ENCODE measurements at places on chromosomes 5 and 9. TPM values are rescaled to one million over a fixed set of nuclear protein-coding genes. Genes with fewer than 3 reads are reported as not detected.

The FUT7 gene
- total RNA-seq = not detected

DNA sequence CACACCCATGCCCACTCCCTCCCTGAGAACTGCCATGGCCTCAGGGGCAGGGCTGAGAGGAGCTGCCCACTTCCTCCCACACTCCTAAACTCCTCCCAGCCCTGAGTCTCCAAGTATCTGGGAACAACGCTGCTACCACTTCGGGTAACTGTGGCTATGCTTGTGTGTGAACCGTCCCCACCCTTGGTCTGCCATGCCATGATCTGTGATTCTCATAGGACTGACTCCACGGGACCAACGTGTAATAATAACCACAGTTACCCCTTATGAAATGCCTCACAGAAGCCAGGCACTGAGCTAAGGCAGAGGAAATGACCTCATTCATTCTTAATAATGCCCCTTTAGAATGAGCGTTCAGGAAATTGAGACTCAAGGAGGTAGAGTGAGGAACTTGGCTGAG lies 103.9 kb upstream of the SMIM23 start:
- peak; percentile 22 for DNase-seq

The KCTD16 gene
- 12.6 TPM for total RNA-seq

- DNase-seq = no peak
Observed at GRCh38 chr5:35416217-35416988, 186.1 kb upstream of the PRLR start.

GRCh38 chr9:10525972-10526371 lies 86.8 kb downstream of the PTPRD start:
- no peak for DNase-seq

The CAMK2A gene
- total RNA-seq = 0.09 TPM

DNA sequence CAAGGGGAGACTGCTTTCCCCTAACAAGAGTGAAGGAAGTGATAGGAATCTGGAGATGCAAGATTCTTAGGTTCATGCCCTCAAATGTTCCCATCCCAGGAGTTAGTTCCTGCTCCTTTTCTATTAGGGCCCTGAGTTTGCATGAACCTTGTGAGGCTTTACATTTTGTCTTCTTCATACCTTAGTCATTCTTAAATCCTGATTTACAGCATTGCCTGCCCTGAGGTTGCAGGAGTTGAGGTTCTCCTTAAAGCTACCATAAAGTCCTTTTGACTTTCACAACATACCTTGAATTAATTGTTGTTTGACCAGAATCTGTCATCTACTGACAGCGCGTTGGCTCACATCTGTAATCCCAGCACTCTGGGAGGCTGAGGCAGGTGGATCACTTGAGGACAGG lies 151.5 kb upstream of the ABCA1 start:
- DNase-seq = no peak

The RMND5B gene
- total RNA-seq = 25.8 TPM

The THBS4 gene
- total RNA-seq = 1.5 TPM

The TOR1A gene
- 48.9 TPM for total RNA-seq

DNA sequence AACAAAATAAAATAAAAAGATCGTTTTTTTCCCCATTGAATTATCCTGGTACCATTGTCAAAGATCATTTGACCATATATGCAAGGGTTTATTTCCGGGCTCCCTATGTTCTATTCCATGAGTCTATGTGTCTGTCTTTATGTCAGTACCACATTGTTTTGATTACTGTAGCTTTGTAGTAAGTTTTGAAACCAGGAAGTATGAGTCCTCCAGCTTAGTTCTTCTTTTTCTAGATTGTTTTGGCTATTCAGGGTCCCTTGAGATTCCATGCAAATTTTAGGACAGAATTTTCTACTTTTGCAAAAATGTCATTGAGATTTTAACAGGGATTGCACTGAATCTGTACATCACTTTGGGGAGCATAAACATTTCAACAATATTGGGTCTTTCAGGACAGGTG lies 18.7 kb upstream of the EEIG1 start:
- DNase-seq = no peak

DNA sequence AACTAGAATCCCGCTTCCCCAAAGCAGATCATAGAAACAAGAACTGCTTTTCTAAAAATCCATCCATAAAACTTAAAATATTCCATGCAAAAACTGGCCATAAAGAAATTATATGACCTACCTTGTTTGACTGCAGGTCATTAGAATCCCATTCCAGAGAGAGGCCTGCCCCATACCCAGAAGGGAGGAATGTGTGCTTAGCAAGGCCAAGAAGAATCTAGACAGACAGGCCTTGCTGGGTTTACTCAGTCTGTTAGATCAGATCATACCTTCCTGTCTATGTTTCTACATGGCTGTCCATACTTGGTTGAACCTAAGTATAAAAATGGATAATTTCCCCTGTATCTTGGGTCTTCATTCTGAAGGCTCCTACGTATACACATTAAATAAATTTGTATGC lies 358.8 kb upstream of the TRPC7 start:
- no peak for DNase-seq

The OR4F3 gene
- total RNA-seq = not detected

DNA sequence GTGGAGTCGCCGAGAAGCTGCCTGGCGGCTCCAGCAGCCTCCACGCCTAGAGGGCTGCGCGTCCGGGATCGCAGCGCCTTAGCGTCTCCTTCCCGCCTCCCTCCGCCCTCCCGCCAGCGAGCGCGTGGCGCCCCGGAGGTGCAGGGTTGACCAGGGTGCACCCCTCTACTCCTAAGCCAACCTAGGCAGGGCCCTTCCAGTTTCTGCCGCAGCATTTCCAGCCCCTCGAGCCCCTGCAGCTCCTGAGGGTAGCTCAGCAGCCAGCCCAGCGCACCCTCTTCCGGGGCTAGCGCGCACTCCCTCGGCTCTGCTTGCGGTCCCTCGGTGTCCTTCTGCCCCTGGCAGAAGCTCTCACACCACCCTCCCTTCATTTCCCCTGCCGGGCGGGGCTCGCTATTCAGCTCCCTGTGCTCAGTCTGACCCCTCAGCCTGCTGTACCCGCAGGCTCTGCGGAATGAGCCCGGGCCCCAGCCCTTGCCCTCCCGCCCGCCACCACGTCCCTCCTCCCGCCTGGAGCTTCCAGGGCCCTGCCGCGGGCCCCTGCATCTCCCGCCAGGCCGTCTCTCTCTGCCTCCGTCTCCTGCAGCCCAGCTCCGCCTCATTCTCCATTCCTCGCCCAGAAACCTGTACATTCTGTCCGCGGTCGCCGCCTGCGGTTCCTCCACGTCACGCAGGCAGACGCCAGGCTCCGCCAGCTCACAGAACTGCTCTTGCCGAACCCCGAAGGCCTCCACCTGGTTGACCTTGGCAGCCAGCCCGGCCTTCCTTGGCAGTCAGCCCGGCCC lies 61.8 kb downstream of the SPATA31C2 start:
- peak; percentile 55 for DNase-seq

DNA sequence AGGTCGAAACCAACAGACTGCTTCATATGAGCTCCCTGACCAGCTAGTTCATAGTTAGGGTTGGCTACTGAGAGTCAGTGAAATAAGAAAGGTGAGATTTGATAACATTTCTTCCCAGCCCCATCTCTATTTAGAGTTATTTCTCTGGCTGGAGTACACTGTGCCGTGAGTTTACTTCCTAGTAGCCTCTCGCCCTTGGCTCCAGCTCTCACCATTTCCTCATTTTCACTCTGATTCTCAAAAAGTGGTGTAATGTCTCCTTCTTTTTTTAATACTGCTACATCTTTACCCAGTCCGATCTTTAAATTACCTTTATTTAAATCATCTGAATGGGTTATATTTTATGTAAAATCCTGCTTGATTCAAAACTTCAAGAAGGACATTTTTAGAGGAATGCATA lies 100.4 kb upstream of the FAM174A start:
- no peak for DNase-seq

DNA sequence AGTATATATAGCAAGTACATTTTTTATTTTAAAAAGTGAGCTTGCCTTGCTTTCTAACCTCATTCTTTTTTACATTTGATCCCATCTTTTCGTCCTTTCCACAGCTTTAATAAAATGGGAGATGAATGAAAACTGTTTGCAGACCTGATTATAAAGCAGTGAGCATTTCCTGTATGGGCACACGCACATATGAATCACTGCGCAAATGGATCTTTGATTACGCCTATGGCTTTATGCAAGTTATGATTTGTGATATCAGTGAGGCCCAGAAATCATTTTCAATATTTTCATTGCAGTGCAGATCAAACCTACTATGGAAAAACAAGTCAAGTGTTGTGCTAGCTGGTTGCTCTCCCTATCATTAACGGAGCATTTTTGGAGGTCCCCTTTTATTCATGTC lies 1073.0 kb downstream of the MAT2B start:
- DNase-seq = no peak

DNA sequence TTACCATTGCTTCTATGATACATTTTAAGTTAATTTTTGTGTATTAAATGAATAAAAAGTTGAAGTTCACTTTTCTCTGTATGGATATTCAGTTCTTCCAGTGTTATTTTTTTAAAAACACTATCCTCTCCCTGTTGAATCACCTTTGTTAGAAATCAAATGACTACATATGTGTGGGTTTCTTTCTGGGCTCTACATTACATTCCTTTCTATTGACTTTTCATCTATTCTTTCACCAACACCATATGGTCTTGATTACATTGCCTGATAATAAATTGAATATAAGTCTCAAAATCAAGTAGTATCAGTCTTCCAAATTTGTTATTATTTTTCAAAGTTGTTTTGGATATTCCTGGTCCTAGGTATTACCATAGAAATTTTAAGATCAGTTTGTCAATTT lies 7.3 kb upstream of the RASEF start:
- peak; percentile 80 for DNase-seq

DNA sequence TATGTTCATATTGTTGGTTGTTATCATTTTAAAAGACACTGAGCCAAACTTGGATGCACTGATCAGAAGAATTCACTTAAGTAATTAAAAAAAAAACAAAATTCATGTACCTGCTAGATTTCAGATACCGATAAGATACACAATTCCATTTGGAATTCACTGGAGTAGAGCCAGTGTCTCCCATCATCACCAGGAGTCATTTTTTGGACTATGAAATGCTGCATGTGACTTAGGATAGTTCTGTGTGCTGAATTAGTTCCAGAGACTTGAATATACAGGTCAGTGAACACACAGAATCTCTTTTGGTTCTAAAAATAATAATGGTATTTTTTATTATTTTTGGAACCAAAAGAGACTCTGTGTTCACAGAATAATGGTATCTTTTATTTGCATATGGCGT lies 482.6 kb upstream of the PIK3R1 start:
- no peak for DNase-seq

DNA sequence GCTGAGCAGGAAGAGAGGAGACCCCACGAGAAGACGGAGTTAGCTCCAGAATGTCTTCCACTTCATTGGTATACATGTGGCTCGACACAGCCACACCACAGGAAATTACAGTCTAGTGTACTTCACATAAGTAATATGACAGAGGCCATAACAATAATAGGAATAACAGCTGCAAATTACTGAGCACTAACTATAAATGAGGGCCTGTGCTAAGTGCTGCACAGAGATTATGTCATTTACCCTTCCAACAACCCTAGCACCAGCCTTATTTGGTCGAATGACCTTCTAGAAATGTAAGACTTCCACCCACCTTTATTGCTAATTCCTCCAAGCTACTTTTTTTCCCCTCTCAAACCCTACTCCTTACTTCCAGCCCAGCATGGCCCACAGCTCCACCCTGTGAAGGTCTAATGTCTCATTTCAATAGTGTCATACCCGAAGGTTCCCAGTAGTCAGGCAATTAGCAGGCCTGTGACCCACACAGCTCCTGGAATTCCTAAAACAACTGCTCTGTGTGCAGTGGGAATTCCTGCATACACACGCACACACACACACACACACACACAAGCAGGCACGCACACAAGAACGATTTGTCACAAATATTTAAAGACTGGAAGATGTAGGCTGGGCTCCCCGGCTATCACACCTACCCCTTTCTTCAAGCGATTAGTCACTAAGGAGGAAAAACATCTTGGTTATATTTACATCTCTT lies 134.5 kb downstream of the FRMD3 start:
- DNase-seq = peak; percentile 59

DNA sequence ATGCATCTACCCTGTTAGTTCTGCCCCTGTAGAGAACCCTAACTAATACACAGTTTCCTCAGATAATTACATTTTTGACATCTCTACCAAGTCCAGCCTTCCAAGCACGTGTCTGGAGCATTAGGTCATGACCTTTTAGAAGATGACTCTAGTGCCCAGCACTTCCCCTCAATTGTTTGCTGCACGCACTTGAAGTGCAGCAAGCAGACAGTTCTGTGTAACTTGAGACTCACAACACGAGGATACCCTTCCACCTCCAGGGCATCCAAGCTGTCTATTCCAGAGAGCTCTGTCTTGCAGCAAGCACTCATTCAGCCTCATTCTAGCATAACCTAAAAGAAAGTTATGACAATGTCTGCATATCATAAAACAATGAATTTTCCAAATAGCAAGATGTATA lies 1410.5 kb upstream of the CDH18 start:
- DNase-seq = no peak

DNA sequence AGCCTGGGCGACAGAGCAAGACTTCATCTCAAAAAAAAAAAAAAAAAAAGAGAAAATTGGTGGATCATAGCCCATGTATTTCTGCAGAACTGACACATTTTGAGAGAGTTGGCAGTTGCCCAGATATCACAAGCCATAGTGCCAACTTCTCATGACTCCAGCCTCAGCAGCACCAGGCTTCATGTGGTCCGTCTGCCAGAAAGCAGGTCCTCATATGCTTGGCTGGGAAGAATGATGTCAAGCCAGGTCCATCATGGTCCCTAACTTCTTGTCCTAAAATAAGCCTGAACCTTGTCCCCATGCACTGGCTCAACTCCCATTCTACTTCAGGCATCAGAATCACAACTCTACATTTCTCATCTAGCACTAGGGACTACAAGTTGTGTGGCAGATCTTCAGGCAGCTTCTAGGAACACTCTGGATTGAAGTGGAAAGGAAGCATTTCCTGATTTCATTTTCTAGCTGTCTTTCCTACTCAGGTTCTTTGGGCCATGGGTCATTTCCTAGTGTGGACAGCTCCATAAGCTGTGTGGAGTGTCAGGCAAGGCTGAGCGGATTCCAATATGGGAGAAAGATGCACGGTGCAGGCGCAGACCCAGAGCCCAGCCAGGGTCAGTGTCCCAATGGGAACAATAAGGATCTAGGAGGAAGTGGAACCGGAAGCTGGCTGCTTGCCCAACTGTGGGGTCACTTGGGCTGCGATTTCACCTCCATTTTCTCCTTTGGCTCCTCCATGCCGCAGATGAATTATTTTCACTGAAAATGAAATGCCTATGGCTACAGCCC lies 90.1 kb downstream of the LMNB1 start:
- no peak for DNase-seq

DNA sequence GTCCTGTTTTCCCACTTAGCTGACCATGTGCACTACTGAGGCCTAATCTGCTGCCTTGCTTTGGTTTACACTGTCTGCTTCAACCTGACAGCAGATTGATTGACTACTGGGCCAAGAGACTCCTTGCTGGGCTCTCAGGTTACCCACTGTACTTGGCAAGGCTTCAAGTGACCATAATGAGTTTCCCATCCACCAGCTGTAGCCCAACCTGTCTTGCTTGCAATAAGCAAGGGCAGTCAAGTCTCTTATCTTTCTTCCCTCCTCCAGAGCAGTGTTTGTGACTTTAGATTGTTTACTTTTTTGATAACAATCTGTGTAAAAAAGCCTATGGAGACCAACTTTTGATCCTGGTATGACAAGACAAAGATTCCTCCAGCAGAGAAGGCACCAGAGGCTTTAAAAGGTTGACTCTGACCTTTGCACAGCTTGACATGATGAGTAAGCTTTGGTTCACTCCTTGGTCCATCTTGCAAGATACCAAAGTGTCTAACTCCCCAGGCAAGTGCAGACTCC lies 912.3 kb upstream of the SEMA6A start:
- no peak for DNase-seq

The SPINK7 gene
- not detected for total RNA-seq
